Amygdala (tissue), 56 donors: ENCODE measurements at places on chromosomes 3 and 15.

DNA sequence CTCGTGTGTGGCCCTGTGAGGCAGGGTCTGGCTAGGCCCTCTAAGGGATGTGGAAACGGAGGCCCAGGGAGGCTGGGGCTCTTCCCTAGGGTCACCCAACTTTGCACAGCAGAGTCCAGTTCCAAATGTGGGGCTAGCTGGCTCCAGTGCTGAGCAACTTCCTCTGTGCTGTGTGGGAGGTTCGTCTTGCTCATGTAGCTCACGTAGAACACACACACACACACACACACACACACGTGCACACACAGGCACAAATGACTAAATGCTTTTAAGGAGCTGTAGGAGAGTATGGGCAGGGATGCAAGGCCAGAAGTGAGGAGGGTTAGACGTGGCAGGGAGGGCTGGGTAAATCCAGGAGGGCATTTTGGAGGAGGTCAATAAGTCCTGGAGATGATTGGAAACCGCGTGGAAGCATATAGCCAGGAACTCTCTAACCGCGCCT is 213.8 kb downstream of the RPLP1 start:
- DNase-seq: no peak

DNA sequence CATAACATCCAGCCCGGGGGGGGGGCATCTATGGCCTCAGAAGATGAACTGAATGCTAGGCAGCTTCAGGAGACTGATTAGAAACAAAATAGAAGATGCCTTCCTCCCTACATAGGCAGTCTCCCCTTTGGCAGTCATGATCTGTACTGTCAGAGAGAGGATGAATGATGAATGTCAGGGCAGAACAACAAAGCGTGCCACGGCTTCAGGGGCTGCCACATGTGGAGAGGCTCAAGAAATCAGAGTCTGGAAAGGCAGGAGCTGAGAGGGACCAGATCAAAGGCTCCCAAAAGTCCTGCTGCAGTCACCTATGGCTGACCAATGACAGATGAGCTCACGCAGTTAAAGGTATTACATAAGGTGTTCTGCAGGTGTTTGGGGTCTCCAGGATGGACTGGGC is 180.4 kb downstream of the UACA start:
- no peak for DNase-seq

- peak; percentile 17 for DNase-seq
These were observed 574 bp downstream of the CHST2 start for GRCh38 chr3:143119974-143120715.

GRCh38 chr3:14462738-14463137 is 60.3 kb downstream of the SLC6A6 start:
- DNase-seq: no peak

- no peak for DNase-seq
These were observed 23.6 kb downstream of the PTPN23 start for GRCh38 chr3:47404431-47404876.

DNA sequence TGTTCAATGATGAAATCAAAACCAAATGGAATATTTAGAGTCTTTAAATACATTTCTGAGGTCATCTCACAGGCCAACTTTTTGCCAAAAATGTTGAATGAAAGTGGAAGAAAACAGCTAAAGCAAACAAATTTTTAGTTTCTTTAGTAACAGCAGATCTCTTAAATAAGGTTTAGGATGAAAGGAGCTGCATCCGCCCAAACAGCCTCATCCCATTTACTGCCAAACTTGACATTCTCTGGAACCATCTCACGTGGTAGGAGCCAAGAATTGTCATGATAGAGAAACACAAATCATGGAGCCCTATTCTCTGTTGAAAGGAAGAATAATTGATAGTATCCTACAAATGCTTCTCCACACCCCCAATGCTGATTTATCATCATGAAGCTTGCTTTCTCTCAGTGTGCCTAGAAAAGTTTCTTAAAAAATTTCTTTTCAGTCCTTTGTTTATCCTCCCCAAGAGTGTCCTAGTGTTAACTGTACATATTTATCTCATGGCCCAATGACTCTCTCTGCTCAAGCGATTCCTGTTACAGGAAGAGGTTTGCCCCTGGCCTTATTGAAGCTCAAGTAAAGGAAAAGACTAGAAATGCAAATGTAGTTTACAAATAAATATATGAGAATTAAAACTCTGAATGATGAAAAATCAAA is 23.4 kb downstream of the SLC9A9 start:
- DNase-seq: no peak

DNA sequence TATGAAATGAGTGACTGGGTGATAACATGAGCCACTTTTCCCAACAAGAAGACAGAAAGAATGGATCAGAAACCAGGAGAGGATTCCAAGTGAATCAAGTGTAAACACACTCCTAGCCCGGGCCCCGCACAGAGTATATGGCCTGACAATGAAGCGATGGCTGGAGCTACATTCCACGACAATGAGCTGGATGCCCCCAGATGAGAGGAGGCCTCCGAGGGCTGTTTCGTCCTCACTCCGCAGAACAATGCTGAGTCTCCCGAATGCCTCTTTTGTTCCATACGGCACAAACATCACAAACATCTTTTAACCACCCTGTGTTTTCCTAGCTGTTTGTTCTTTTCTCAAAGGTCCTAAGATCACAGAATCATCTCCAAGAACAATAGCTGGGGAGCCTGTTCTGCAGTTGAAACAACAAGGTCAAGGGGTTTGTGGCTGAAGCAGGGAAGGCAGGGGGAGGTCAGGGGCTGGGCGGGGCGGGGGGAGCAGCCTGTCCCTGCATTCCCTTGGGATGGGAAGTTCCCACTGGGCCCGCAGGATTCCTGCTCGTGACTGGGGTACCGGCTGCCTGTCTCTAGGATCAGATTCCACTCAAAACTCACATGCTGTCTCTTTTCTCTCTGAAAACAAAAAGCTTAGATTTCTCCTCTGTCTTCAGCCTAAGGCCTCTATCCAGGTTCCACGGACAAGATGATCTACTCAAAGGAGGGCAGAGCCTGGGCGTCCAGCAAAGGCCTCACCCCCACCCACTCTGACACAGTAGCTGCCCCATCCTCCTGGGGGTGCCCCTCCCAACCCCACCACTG is 151.3 kb downstream of the XXYLT1 start:
- no peak for DNase-seq

- no peak for DNase-seq
These were observed 3.5 kb upstream of the CLRN1 start for GRCh38 chr3:150975992-150976368.

GRCh38 chr3:94043285-94043684 is 14.9 kb upstream of the STX19 start:
- DNase-seq: no peak

DNA sequence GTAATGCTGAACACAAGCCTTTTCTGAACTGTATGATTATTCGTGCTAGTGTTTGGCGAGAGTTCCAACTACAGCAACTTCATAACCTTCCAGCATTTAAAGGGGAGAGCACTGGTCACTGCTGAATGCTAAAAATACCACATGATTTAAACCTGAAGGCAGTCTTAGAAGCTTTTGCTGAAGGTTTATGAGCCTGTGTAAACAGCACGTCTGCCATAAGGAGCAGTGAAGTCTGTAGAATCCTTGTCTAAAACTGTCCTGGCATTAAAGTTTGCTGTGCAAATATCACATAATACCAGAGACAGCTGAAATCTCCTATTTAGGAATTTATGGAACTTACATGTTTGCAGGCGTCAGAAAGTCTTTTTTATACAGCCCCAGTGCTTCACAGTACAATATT is 5.9 kb downstream of the SATB1 start:
- DNase-seq: no peak

GRCh38 chr3:151499168-151499567 is 38.3 kb upstream of the IGSF10 start:
- DNase-seq: no peak

DNA sequence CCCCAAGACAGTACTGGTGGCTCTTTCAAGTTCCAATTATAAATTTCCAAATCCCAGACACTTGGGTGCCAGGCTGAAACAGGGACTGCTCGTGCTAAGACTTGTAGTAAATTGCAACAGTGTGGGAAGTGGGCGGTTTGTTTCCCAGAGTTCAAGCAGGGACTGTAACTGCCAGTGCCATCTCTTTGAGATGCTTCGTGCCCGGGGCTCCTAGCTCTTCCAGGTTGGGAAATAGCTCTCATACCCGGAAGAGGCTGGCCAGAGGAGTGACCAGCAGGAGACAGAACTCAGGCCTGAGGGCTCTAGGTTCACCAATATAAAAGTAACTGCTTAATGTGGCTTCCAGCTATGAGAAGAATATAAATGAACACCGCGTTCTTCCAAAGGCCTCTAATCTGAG is 54.0 kb upstream of the NEO1 start:
- no peak for DNase-seq

DNA sequence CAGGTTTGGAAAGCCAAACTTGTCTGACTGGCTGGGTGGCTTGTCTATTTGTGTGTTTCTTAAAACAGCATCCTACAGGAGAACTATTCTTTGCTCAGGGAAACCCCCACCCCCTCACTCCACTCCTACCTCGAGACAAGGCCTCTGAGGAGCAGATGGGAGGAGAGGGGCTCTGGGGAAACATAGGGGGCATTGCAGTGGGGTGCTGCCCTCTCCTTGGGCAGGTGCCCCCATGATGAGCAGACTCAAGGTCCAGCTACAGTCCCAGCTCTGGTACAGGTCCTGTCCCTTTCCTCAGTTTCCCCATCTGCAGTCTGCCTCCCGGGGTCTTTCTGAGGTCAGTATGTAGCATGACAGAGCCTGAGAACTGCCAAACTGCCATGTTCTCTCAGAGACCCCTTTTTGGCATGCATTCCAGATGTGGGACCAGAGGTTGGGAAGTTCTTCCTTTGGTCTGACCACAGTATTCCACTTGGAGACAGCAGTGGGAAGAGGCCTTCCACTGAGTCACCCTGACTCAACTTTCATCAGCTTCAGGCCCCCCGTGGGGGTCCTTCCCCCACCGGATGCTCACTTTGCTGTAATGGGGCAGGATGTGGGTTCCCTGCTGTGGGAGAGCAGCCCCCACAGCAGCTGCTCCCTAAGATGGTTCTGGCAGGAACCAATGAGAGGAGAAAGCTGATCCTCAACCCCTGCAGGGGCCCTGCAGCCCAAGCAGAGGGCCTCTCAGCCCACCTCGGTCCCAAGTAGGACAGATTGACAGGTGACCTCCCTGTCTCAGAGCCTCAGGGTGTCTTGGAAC is 32.3 kb upstream of the CYP11A1 start:
- no peak for DNase-seq

GRCh38 chr15:92059036-92059970 is 205.8 kb downstream of the SLCO3A1 start:
- no peak for DNase-seq

DNA sequence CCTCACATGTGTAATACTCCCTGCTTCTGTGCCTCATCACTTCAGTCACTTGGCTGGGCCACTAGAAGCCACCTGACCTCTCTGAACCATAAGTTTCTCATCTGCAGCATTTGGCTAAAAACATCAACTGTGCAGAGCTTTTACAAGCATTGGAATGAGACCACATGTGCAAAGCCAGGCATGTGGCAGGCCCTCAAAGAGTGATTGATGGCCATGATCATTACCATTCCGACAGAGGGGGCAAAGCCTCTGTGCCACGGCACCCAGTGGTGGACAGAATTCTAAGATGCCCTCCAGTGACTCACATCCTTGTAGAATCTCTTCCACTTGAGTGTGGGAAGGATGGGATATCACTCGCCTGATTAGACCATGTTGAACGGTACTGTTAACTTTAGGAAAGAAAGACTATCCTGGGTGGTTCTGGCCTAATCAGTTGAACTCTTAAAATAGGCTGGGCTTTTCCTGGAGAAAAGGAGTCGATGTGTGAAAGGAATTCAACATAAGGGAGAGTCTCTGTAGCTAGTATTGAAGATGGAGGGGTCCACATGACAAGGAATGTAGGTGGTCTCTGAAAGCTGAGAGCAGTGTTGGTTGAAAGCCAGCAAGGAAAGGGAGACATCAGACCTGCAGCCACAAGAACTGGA is 13.5 kb downstream of the CDCP1 start:
- DNase-seq: no peak

GRCh38 chr15:37691911-37692310 is 242.5 kb upstream of the TMCO5A start:
- no peak for DNase-seq

DNA sequence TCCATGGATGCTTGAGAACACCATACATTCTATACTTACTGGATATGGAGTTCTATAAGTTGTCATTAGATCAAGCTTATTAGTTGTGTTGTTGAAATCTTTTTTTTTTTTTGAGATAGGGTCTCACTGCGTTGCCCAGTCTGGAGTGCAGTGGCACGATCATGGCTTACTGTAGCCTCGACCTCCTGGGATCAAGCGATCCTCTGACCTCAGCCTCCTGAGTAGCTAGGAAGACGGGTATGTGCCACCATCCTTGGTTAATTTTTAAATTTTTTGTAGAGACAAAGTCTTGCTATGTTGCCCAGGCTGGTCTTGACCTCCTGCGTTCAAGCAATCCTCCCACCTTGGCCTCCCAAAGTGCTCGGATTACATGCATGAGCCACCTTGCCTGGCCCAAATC is 12.5 kb upstream of the NCBP2 start:
- no peak for DNase-seq

DNA sequence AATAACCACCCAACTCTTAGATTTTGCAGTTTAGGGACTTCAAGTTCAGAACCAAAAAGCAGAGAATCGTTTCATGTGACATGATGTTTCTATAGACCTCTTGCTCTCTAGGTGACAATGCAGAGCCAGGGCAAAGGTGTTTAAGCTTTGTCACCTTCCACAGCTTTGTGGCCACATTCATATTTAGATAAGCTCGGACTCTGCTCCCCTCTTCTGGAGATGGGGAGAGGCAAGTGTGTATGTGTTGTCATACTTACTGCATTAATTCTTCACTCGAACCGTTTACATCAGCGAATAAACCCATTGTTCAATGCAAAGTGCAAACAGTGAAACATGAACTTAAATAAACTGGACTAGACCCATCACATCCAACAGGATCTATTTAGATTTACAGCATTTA is 33.2 kb downstream of the ST3GAL6 start:
- DNase-seq: no peak

DNA sequence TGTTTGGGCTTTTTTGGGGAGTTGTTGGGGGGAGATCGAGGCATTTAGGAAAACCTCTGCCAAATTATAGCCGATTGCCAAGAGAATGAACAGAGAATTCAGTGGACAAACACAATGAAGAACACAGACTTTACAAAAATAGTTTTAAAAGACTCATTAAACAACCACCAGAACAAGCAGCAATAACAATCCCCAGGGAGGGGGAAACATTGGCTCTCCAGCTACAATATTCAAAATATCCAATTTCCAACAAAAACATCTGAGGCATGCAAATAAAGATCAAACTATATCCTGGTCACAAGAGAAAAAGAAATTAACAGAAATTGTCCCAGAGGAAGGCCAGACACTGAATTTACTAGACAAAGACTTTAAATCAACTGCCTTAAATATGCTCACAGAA is 24.5 kb upstream of the ANKRD28 start:
- DNase-seq: no peak

- no peak for DNase-seq
These were observed at the start of gene C3orf52 for GRCh38 chr3:112086076-112086854. C3orf52 (plus strand) TSS chr3:112086389; CDS start chr3:112086408, 19 bp downstream.

DNA sequence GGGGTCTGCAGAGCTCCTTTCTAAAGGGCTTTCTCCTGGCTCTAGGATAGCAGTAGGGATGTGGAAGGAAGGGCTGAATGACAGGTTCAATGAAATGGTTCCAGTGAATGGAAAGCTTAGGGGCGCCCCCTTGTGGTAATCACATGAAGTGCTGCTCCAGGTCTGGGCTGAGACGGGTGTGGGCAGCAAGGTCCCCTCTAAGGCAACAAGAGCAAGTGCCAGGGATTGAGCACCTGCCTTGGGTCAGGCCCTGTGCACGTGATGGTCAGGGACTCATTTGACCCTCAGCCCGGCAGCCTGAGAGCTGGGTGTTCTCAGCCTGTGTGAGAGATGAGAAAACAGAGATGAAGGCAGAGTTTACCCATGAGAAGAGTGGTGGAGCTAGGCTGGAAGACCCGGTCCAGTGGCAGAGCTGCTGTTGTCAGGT is 12.1 kb upstream of the CX3CR1 start:
- peak; percentile 40 for DNase-seq
